ENCODE measurements at places on chromosomes 2 and 18. TPM values are rescaled to one million over a fixed set of nuclear protein-coding genes. Genes with fewer than 3 reads are reported as not detected.
A peak's percentile ranks its signal among the peaks of the same experiment; 100 is the strongest.

GRCh38 chr2:175169191-175169590, 1.2 kb upstream of the ATF2 start:
- no peak for DNase-seq
- H3K27ac ChIP-seq, result peak overlapping the region; percentile 30
- H3K36me3 ChIP-seq, result peaks cover 37% of the 10 kb centered on the region
- H3K4me1 ChIP-seq, result peaks cover 47% of the 10 kb centered on the region

DNA sequence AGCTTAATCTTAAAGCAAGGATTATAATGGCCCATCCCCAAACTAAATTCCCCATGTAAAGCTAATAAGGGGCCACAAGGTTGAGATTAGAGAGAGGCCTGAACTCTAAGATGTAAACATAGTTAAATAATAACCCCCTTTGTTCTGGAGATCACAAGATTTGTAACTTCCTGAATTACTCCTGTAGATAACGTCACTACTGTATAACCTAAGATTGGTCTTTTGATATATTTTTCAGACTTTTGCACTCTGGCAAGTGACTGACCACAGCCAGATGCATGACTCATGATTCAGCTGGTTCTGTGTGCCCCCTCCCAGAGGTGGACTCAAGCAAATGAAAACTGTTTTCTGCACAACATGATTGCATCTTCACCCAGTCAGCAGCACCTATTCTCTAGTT, 686.0 kb upstream of the DDX18 start:
- H3K4me1 ChIP-seq, result no peaks in the 10 kb centered on the region
- DNase-seq, result no peak
- H3K27me3 ChIP-seq, result no peaks in the 10 kb centered on the region
- H3K4me3 ChIP-seq, result no peak overlapping the region
- no peak overlapping the region for H3K27ac ChIP-seq

- no peak overlapping the region for H3K27ac ChIP-seq
- H3K36me3 ChIP-seq, result no peaks in the 10 kb centered on the region
- no peak overlapping the region for H3K4me3 ChIP-seq
- peaks cover 6% of the 10 kb centered on the region for H3K4me1 ChIP-seq
- no peak for DNase-seq
These were observed 76.4 kb downstream of the LTBP1 start for GRCh38 chr2:33022989-33023727.

- H3K27me3 ChIP-seq, result no peaks in the 10 kb centered on the region
- peak; percentile 5 for DNase-seq
- no peaks in the 10 kb centered on the region for H3K4me1 ChIP-seq
- H3K4me3 ChIP-seq, result no peak overlapping the region
- no peak overlapping the region for H3K27ac ChIP-seq
These were observed 194.0 kb downstream of the NDUFA10 start for GRCh38 chr2:239831001-239831731.

DNA sequence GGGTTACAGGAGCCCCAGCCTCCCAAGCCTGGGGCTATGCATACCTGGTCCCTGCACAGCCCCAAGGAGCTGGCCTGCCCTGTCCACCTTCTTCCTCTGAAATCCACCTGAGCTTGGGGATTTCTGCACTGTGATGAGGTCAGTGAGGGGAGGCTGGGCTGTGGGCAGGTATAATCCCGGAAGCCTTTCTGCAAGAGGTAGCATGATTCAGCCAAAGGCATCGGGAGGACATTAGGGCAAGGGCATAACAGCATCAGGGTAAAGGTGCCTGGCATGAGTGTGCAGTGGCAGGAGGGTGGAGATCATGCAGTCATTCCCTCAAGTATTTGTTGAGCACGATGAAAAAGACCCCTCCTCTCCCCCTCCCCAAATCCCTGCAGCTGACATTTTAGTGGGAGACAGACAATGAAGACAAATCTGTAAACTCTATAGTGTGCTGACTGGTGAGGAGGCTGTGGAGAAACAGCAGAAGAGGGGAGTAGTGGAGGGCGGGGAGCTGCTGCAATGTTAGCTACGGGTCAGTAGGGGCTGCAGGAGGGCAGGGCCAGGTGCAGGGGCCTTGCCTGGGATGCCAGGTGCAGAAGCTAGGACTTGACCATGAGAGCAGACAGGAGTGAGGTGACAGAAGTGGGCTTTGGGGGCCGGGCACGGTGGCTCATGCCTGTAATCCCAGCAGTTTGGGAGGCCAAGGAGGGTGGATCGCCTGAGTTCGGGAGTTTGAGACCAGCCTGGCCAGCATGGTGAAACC, 18.7 kb downstream of the ZFP36L2 start:
- H3K4me3 ChIP-seq, result no peak overlapping the region
- no peak for DNase-seq
- H3K4me1 ChIP-seq, result peaks cover 18% of the 10 kb centered on the region
- no peaks in the 10 kb centered on the region for H3K36me3 ChIP-seq

DNA sequence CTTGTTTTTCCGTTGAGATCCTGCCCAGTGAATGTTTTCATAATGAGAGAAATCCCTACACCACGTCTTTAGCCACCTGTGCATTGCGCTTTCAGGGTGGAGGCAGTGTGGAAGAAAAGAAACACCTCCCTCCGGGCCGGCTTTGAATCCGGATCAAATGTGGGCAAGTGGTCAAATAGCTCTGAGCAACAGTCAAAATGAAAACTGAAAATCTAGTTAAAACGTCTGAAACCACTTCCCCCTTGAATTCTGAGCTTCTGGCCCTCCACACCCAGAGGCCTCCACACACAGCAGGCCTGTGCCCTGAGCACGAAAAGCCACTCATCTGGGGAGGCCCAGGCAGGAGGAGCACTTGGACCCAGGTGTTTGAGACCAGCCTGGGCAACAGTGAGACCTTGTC, 263.6 kb upstream of the SALL3 start:
- H3K4me3 ChIP-seq, result no peak overlapping the region
- no peak overlapping the region for H3K27ac ChIP-seq
- no peaks in the 10 kb centered on the region for H3K27me3 ChIP-seq
- no peaks in the 10 kb centered on the region for H3K4me1 ChIP-seq

DNA sequence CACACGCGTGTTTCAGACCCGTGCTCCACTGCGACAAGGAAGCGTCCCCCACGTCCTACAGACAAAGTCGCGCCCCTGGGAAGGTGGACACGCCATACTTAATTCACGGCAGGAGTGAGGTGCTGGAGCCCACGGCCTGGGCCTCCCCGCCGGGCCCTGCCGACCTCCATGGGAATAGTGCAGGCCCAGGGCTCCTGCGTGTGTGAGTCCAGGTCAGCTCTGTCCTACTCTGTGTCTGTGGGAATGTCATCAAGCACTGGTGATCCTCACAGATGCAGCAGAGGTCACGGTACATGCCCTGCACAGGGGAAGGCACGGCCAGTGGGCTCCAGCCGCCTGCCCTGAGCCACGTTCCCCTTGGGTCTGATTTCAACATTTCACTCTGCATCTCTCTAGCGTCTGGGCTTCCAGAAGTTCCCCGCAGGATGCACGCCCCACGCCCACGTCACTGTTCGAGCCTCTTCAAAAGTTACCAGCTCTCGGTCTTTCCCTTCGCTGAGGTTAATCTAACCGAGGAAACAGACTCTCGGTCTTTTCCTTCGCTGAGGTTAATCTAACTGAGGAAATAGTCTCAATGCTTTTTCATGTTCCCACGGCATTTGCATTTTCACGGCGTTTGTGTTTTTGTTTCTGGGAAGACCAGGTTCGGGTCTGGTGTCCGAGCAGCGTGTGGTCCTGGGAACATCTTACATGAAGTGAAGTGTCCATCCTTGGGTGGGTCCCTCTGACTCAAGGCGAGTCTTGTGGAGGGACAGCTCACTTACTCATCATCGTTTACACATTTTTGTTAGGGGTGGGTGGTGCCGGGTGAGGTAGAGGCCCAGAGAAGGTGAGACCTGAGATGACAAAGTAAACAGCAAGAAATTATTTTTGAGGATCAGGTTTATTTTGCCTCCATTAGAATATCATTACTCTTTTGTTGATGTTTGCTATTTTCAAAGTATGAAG, 157.3 kb upstream of the ALKAL2 start:
- H3K4me1 ChIP-seq, result peaks cover 6% of the 10 kb centered on the region
- no peak for DNase-seq

DNA sequence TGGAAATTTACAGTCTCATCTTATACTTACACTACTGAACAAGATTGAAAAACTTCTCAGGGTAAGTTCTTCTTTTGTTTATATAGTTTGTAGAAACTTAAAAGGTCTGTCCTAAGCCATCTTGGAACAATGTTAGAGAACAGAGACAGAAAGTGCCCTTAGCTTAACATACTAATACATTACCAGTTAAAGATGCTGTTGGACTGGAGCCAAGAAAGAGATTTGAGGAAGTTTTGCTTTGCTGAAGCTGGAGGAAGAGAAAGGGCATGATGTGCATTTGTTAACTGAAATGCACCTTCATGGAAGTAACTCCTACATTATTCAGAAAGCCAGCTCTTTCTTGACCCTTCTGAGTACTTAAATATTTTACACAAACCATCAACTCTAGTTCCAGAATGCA, 66.5 kb upstream of the TNFRSF11A start:
- peaks cover 65% of the 10 kb centered on the region for H3K36me3 ChIP-seq
- H3K27ac ChIP-seq, result no peak overlapping the region
- H3K4me3 ChIP-seq, result no peak overlapping the region
- no peaks in the 10 kb centered on the region for H3K4me1 ChIP-seq
- no peaks in the 10 kb centered on the region for H3K27me3 ChIP-seq

GRCh38 chr18:48303883-48304282, 105.3 kb downstream of the ZBTB7C start:
- peaks cover 11% of the 10 kb centered on the region for H3K4me1 ChIP-seq
- DNase-seq, result no peak
- no peak overlapping the region for H3K27ac ChIP-seq
- no peak overlapping the region for H3K4me3 ChIP-seq
- H3K27me3 ChIP-seq, result no peaks in the 10 kb centered on the region
- H3K36me3 ChIP-seq, result no peaks in the 10 kb centered on the region

Gene SMPD4
- total RNA-seq, result 84.3 TPM

Gene ANTXR1
- total RNA-seq, result not detected

Gene CPO
- total RNA-seq, result not detected

Gene RUFY4
- not detected for total RNA-seq

Gene TGFA
- total RNA-seq, result not detected

Gene KCNG3
- total RNA-seq, result 0.16 TPM

Gene POTEI
- total RNA-seq, result not detected

Gene TRIM43
- 0.25 TPM for total RNA-seq
